Left renal pelvis (tissue), 4 donors: ENCODE measurements at places on chromosomes 6 and 20. TPM values are rescaled to one million over a fixed set of nuclear protein-coding genes. Genes with fewer than 3 reads are reported as not detected.

The SSTR4 gene
- polyA plus RNA-seq: 0.14 TPM

DNA sequence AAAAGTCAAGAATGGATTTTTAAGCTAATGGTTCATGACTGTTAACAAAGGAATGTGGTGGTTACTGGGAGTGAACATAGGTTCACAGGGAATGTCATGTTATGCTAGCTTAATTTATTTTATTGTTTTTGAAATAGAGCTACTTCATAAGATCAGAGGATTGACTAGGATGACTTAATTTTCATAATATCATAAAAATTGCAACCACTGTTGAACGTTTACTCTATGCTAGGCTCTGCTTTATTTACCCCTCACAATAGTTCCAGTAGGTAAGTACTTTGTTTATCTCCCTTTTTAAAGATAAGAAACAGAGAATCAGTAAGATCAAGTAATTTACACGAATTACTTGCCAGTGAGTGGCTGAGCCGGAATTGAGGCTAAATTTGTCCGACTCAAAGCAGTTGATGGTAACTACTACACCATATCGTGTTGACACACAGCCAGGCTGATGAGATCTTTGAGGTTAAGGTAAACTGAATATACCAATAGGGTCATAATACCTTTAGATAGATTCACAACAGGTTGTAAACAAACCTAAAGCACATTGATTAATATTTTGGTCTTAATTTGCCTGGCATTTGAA is 194.6 kb upstream of the CITED2 start:
- DNase-seq: no peak

The PAX1 gene
- not detected for polyA plus RNA-seq

- DNase-seq: no peak
Measured at GRCh38 chr6:40490508-40490907, 96.7 kb downstream of the LRFN2 start.

DNA sequence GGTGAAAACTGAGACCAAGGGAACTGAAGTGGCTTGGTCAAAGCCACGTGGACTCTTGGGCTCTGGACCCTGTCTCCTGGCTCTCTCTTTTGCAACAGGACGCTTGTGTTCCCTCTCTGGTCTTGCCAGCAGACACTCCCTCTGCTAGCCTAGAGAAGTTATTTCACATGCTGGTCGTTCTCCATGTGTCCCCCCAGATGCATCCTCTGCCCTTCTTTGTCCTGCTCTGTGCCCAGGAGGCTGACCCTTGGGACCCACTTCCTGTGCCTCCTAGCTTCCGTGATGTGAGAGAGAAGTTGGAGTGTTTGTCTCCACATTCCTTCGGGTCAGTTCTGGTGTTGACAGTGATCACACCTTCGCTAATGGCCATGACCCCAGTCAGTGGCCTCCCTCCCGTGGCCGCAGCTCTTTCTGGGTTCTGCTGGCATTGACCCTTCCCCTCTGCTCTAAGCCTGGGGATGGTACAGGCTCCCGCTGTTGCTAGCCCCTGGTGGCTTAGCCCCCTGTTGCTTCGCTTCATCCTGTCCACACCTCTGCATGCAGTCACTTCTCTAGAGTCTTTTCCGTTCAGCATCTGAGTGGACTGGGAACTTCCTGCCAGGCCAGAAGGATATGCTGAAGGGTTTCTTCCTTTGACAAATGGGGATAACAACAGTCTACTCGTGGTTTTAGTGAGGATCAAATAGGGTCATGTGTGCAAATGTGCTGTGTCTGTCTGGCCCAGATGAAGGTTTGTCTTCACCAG is 70.1 kb upstream of the BMP2 start:
- no peak for DNase-seq

- peak; percentile 59 for DNase-seq
Measured at GRCh38 chr6:39357998-39358686, 35.6 kb upstream of the KCNK16 start.

GRCh38 chr6:13166916-13167315 is 161.4 kb downstream of the TBC1D7 start:
- no peak for DNase-seq

GRCh38 chr20:58665606-58666005 is 14.5 kb downstream of the STX16 start:
- no peak for DNase-seq
